ENCODE measurements at places on chromosomes 12 and 14.

GRCh38 chr12:24705216-24705615 is 243.7 kb downstream of the BCAT1 start:
- no peak for DNase-seq

- DNase-seq, result peak; percentile 36
Observed at GRCh38 chr12:121494093-121494787, 86.6 kb downstream of the KDM2B start.

DNA sequence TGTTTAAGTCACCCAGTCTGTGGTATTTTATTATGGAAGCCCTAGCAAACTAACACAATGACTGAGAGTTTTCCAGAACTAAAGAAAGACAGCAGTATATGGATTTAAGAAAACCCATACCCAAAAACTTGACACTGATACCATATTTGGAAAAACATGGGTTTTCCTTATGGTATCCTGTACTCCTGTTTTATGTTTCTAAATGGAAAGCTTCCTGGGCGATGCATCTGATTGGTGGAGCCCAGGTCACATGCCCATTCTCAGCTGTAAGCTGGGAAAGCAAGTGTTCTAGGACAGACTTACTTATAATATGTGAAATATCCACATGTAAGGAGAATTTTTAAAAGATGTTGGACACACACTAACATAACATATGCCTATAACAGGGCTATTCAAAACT is 4.5 kb upstream of the RNASE4 start:
- no peak for DNase-seq

DNA sequence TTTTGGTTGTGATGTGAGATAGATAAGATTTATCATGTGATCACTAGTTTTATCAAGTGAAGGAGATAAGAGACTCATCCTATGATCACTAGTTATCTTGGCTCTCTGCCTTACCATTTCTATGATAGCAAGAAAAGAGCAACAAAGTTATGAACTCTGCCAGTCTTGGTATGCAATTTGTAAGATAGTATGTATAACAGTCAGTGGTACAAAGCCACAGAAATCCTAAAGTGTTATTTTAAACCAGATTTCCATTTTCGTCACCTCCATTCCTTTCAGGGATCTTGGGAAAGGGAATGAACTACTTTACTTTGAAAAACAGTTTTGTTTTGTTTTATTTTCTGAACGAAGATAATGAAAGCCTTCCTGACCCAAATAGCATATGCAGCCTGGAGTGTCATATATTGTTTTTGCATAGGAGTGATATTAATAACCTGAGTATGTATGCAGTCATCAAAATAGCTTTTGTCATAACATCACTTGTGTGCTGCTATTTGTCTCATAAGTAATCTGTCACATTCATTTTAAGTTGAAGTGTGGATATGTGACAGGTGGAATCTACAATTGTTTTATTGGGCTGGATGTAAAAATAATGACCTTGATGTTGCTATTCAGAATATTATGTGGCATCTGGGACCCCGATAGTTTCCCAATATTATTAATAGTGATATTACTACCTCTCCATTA is 35.0 kb downstream of the FLRT2 start:
- no peak for DNase-seq

- peak; percentile 42 for DNase-seq
Observed at GRCh38 chr14:21748869-21749303, 75.3 kb upstream of the OR4E1 start.

- peak; percentile 92 for DNase-seq
Observed at GRCh38 chr14:69153152-69153872, 393 bp upstream of the DCAF5 start.

- DNase-seq, result no peak
Observed at GRCh38 chr14:39491134-39491571, 58.9 kb upstream of the FBXO33 start.

GRCh38 chr14:93999573-93999972 is 2.5 kb downstream of the CCDC197 start:
- no peak for DNase-seq

GRCh38 chr14:83473416-83474235 is 1940.0 kb upstream of the SEL1L start:
- DNase-seq, result no peak

- no peak for DNase-seq
Observed at GRCh38 chr12:49563951-49564685, 3.8 kb downstream of the MCRS1 start.

DNA sequence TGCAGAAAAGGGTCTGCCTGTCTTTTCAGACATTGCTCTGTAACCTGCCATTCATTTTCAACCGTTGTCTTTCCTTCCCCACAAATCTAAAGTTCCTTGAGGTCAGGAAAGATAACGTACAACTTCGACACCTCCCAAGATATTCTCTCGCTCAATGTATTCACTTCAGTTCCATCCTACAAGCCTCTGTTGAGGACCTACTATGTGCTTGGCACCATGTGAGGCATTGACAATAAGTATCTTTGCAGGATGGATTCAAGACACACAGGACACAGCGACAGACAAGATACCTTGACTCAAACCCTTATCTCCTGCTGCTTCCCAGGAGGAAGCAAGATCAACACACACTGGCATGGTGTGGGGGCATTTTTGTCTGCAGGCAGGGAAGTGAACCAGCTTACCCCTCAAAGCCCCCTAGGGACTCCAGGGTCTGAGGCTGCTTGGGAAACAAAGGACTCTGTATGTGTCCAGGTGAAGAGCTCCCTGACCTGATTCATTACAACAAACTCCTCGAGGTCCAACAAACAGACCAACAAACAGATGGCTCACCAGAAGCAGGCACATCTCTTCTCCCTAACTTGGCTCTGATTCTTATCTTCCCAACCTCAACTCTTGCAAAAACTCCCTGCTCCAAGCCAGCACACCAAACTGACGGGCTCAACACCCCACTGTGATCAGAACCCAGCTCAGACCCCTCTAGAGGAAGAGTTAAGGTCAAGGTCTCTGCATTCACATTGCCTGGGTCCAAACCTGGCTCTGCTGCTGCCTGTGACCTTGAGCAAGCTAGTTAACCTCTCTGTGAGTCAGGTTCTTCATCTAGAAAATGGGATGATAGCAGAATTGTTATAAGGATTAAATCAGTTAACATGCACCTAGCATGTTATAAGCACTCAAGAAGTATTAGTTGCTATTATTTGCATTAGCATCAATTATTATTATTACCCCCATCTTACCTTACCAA is 6.3 kb downstream of the NUAK1 start:
- no peak for DNase-seq

GRCh38 chr14:27222671-27223070 is 624.8 kb upstream of the NOVA1 start:
- DNase-seq, result no peak

- no peak for DNase-seq
Observed at GRCh38 chr12:22325218-22325617, 9.3 kb downstream of the ST8SIA1 start.

DNA sequence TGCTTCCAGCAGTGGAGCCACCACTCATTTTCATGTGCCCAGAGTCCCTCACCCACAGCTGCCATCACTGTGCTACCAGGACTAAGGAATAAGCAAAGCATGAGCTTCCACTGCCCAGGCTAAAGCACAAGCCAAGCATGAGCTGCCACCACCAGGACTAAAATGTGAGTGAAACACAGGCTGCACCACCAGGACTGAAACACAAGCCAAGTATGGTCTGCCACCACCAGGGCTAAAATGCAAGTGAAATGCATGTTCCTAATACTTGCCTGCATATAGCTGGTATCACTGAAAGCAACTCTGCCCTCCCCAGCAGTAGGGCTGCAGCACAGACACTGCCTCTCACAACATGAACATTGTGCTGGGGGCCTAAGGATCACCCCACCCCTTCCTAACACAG is 30.0 kb downstream of the CEP83 start:
- no peak for DNase-seq

DNA sequence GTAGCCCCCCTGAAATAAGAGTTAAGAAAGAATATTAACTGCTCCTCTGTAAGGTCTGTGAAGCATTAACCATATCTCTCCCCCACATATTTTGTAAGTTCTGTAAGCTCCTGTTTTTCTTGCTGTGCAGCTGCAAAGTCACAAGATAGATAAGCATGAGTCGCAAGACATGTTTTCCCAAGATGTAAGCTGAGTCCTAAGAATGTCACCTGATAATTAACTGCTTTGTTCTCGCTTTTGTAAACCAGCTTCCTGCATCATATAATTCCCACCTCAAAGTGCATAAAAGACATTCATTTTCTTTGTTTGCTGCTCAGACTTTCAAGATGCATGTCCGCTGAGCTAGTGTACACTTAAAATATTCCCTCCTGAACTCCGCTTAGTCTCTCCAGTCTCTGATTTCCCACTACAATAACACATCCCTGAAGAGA is 27.0 kb upstream of the PHC1 start:
- no peak for DNase-seq

GRCh38 chr12:21370845-21371449 is 1.8 kb upstream of the IAPP start:
- no peak for DNase-seq

- no peak for DNase-seq
Observed at GRCh38 chr12:131364903-131365820, 345.7 kb upstream of the SFSWAP start.

- DNase-seq, result no peak
Observed at GRCh38 chr12:47114481-47114892, 34.7 kb upstream of the AMIGO2 start.

DNA sequence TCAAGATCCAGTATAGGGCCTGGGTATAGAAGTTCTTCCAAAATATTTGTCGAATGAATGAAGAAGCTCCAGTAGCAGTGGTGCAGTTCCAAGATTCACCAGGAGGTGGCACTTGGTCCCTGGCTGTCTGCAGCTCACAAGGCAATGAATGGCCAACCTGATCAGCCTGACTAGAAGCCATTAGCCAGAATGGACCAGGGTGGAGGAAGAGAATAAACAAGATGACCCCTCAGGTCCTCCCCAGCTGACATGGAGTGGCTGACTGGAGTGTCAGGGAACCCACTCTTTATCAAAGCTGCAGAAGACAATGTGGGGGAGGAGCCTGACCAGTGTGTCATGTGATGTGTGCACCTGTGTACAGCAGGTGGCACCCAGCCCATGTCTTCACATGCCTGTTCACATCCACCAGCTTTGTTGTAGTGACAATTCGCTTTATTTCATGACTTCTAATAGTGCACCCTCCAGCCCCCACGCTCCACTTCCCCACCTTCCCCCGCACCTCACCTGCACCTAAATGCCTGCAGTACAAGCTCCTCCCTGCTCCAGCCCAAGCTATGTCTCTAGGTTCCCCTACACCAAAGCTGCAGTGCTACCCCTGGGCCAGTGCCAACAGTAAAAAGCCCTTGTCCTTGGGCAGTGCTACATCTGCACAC is 3.0 kb downstream of the LTBP2 start:
- DNase-seq, result peak; percentile 71

- DNase-seq, result no peak
Observed at GRCh38 chr12:41190338-41190737, 2.2 kb downstream of the PDZRN4 start.

DNA sequence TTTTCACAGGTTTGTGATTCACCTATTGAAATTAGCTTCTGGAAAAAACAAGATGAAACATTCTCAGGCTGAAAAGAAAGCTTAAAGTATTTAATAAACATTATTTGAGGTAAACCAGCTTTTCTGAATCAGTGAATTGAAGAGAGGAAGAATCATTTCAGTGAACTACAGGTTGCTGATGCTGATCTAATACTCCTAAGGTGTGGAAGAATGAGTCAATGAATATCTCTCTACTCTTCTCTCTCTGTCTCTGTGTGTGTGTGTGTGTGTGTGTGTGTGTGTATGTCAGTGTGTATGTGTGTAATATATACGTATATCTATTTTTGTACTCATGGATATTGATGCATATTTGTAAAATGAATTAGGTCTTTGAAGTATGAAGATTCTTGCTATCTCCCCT is 312.2 kb downstream of the SSPN start:
- no peak for DNase-seq

GRCh38 chr12:66190519-66191370 is 1.7 kb downstream of the IRAK3 start:
- no peak for DNase-seq

GRCh38 chr14:92964124-92965109 is 41.5 kb downstream of the CHGA start:
- DNase-seq, result no peak

GRCh38 chr12:70962226-70962794 is 41.8 kb upstream of the PTPRR start:
- no peak for DNase-seq

GRCh38 chr12:6548966-6549683 is 6.7 kb downstream of the IFFO1 start:
- no peak for DNase-seq

GRCh38 chr14:53109105-53110041 is 43.8 kb downstream of the DDHD1 start:
- DNase-seq, result peak; percentile 53

- DNase-seq, result no peak
Observed at GRCh38 chr12:29781188-29781587, 2.6 kb downstream of the TMTC1 start.

DNA sequence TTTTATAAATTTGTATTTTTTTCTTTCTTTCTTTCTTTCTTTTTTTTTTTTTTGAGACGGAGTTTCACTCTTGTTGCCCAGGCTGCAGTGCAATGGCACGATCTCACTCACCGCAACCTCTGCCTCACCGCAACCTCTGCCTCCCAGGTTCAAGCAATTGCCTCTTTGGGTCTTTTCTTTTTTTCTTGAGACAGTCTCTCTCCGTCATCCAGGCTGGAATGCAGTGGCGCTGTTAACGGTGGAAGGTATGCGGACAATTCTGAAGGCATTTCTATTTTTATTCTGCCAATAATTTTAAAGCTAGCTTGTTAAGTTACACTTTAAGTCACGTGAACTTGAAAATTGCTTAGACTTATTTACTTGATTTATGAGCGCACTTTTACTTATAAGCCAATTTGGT is 8.8 kb upstream of the PHC1 start:
- DNase-seq, result no peak

DNA sequence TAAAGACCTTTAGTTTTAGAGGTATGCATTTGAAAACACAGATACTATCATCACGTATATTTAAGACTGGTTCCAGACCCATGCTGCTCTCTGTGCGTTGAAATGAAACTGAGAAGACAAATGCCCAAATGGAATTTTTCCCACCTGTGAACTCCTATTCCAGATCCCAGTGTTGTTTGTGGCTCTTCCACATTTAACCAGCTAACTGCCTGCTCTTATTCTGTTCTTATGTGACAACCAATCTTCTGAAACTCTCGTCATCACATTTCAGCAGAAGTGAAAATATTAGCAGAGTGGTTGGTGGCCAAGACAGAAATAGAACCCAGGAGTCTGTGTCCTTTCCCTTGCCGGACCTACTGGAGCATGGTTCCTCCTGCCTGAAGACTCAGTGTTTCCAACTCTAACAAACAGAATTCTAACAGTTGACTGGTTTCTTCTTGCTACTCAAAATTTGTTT is 460.2 kb downstream of the RAD51B start:
- no peak for DNase-seq

DNA sequence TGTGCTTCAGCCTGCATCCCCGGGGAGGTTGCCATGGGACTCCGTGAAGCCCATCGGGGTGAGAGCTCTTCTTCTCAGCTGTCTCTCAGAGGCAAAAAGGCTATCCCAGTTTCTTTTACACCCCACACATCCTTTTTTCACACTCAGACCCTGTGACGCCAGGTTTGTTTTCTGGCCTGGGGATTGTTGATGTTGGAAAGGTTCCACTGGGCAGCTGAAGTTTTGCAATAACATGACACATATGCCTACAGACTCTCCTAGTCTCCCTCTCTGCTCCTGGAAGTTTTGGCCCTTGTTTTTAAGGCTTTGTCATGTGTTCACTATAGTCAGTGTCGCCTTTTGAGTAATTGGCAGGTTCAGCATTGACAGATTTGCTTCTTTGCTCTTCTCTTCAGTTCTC is 118.6 kb downstream of the SMOC1 start:
- no peak for DNase-seq
